NCI-H1930 (cell line): ENCODE measurements at places on chromosomes 6 and 20.

GRCh38 chr6:156359912-156360311 is 417.3 kb upstream of the ARID1B start:
- no peak for DNase-seq

GRCh38 chr6:73642530-73642929 is 11.3 kb downstream of the SLC17A5 start:
- no peak for DNase-seq

DNA sequence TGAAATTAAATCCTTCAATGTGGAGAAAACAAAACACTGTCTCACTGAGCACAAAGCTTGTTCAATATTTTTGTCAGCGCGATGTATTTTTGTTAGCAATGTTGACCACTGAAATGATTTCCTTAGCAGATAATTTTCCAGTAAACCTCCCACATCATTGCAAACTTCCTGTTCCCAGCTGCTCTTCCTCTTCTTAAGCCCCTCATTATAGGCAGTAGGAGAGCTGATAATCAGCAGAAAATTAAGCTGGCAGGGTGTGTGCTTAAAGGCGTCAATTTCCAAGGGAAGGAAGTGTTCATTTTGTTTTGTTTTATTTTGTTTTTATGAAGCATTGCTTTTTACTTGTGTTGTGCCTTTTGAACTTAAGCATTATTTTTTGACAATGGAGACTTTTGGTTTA is 29.1 kb upstream of the TMEM14A start:
- DNase-seq, result peak; percentile 68

DNA sequence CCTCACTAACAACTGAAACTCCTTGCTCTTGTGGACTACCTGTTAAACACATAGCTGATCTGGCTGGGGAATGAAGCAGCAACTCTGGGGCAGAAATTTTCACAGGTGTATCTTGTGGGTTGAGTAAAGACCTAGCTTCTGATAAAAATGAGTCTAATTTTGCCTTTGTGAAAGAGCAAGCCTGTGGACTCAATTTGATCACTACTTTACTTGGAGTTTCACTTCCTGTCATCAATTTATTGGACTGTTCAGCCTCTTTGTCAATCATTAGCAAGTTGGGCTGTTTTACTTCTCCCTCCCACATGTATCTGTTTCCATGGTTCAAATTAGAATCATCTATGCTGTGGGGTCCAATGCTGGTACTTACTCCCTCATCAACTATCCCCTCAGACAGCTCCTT is 29.6 kb upstream of the CRIP3 start:
- DNase-seq, result no peak

GRCh38 chr20:56715309-56715708 is 86.2 kb downstream of the TFAP2C start:
- DNase-seq, result no peak

DNA sequence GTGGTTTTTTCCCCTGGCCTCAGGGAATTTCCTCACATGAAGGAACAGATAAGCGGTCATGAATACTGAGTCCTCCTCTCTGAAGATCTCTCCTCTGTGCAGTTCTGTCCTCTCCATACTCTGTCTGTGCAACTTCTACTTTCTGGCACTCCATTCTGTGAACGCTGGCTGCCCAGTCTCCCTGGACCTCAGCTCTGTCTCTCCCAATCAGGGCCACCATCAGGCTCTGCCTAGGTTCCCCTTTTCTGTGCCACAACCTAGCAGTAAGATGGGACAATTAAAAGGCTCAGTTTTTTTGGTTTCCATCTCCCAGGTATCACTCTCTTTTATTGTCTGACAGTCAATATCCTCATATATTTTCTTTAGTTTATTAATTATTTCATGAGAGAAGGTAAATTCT is 4.8 kb upstream of the ADGB start:
- DNase-seq, result no peak

- no peak for DNase-seq
These were observed 54.5 kb downstream of the CLIC5 start for GRCh38 chr6:45961125-45961524.
